ENCODE measurements at places on chromosomes 2 and 18.

DNA sequence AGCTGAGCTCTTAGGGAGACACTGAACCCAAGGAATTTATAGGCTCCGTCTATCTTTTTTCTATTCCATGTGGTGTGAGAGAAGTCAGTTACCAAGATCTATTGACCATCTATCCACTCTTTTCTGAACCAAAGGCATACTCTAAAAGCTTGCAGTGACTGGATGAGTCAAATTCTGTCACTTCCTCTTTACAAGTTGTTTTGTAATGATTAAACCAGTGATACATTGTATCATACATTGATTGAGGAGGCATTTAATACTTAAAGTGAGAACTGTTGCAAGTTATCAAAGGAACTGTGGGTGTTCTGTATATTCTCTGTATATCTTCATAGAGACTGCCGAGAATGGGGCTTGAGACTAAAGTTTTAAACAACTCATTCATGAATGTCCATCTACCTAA lies 188.8 kb downstream of the CAMKMT start:
- peak; percentile 35 for DNase-seq

GRCh38 chr2:220353897-220354296 lies 726.5 kb downstream of the SLC4A3 start:
- no peak for DNase-seq

GRCh38 chr18:60391571-60392226 lies 19.1 kb upstream of the MC4R start:
- DNase-seq = no peak

DNA sequence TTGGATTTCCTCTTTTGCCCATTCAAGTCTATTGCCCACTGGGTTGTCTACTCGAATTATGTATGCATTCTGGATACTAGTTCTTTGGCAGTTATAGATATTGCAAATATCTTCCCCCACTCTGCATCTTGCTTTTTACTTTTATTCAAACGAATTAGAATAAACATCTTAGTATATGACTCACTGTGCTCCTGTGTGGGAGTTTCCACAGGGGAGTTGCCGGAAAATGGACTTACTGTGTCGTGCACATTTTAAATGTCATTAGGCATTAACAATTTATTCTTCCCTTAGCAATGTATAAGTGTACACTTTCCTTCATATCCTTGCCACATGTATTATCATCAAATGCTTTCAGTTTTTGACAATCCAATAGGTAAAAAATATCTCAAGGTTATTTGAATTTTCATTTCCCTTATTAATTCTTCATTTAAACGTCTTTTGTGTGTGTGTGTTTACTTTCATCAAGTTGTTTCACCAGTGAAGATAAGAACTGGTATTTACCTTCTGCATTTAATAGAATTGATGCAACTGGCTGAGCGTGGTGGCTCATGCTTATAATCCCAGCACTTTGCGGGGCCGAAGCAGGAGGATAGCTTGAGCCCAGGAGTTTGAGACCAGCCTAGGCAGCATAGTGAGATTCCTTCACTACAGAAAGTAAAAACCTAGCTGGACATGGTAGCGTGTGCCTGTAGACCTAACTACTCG lies 4.6 kb upstream of the UGT1A5 start:
- DNase-seq = no peak

All from Kasumi-1 (cell line).